ENCODE measurements at places on chromosomes 7 and 10.

DNA sequence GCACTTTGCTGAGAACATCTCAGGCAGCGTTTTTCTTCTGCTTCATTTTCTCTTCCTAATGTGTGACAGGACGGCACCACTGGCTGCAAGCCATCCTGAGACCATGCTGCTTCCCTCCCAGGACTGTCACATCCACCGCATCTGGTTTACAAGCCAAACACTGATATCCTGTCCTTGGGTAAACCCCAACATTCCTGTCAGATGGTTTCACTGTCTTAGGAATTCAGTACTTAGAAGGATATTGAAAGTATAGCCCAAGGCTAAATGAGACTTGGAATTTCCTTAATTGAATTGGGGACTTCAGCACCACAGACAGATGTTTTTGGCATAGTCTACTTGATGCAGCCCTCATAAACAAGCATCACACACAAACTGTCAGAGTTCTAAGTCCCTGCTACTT, 74.2 kb upstream of the PLXNA4 start:
- DNase-seq = no peak

- DNase-seq = no peak
These were observed 109.0 kb downstream of the TACC2 start for GRCh38 chr10:122097935-122098334.

DNA sequence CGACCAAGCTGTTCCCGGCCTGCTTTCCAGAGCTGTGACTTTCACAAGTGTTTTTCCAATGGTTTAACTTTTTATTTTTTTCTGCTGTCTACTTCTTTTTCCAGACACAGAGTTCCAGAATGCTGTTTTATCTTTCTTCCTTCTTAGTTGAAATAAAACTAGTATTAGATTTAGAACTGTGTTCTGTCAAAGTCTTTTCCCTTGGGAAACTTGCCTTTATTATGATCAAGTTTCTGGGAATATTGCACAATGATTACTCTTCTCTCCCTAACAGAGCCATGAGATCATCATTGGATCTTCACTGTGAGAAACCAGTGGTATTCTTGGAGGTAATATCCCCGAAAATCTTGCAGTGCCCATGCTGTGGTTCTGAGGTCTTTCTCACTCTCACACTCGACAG, 104.9 kb upstream of the KCND2 start:
- DNase-seq = no peak

DNA sequence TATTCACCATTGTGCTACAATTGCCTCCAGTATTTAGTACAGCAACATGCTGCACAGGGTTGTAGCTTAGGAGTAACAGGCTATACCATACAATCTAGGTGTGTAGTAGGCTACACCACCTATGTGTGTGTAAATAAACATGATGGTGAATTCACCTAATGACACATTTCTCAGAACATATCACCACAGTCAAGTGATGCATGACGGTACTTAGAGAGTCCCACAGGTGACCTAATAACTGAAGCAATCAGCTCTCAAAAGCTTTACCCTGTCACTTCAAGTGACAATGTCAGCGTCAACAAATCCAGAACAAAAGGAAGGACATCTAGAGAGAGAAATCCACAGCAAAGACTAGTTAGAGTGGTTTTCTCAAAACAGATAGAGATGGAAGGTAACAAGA, 38.8 kb downstream of the CCNJ start:
- no peak for DNase-seq

- peak; percentile 20 for DNase-seq
These were observed 157.6 kb downstream of the HERPUD2 start for GRCh38 chr7:35537067-35538023.

DNA sequence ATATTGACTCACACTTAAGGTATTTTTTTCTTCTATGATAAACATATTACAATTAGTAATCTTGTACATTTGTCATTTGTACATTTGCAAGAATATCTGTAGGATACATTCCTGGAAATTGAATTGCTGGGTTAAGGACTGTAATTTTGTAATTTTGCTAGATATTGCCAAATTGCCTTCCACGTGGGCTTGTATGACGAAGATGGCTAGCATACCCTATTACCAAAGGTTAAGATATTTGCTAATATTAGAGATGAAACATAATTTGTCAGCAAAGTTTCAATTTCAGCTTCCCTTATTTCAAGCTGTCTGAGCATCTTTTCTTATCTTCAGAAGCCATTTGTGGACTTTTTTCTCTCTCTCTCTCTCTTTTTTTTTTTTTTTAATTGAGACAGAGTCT, 1.0 kb upstream of the LYZL2 start:
- DNase-seq = no peak

DNA sequence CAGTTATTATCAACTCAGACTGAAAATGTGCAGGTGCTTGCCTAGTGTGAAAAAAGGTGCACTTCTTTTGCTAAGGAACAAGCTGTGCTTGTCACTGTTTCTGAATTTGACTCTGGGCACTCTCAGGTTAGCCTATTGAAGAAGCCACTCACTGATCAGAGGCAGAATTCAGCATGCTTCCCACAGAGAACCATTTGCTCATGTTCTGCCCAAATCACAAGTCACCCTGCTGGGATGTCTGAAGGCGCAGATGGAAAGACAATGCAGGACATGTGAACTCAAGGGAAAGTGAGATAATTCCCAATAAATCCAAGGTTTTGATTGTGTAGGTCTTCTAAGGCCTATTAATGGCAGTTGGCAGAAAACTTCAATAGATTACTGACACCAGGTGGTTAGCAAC, 47.8 kb upstream of the CSTF2T start:
- DNase-seq = no peak

- DNase-seq = no peak
These were observed 46.1 kb downstream of the COL28A1 start for GRCh38 chr7:7489546-7489945.

GRCh38 chr7:130387628-130388403, 7.5 kb downstream of the CPA1 start:
- no peak for DNase-seq

GRCh38 chr10:24603333-24603732, 120.4 kb downstream of the ARHGAP21 start:
- DNase-seq = no peak

DNA sequence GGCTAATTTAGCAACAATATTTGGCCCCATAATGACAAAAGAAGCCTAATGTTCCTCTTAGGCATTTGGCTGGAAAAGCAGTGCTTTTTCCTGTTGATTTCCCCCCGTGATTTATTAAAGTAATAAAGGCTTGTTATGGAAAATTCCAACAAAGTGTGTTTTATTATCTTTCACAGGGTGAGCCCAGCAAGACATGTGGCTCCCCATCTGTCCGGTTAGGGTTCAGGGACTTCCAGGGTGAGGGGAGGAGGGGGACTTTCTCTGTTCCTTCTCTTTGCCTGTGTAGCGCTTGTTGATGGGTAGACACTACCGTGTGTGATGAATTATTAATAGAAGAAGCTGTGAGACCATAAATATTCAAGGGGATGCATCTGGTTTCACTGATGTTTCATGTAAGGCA, 39.0 kb downstream of the HTR5A start:
- DNase-seq = no peak

GRCh38 chr10:86261941-86262687, 104.5 kb downstream of the GRID1 start:
- no peak for DNase-seq

GRCh38 chr10:32445036-32445435, 904 bp upstream of the CCDC7 start:
- DNase-seq = no peak

- no peak for DNase-seq
These were observed 37.8 kb upstream of the FXYD4 start for GRCh38 chr10:43333653-43334052.

GRCh38 chr7:138890499-138891445, 90.4 kb downstream of the KIAA1549 start:
- no peak for DNase-seq

- no peak for DNase-seq
These were observed 84.7 kb upstream of the DKK1 start for GRCh38 chr10:52229291-52229931.

DNA sequence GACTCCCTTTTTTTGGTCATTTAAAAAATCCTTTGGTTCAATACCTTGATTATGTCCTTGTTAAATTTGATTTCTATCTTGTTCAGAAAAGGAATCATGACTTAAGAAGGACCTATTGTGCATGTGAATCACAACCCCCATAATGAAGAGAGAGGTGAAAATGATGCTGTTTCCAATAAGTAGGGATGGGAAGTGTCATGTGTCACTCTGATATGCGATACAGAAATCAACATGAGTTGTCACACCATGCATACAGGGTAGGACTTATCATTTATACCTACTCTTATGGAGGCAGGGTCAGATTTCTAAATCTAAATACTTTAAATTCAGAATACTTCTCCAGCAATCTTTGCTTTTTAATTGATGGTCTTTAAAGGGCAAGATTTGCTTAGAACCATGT, 19.4 kb upstream of the DLX6 start:
- DNase-seq = no peak

DNA sequence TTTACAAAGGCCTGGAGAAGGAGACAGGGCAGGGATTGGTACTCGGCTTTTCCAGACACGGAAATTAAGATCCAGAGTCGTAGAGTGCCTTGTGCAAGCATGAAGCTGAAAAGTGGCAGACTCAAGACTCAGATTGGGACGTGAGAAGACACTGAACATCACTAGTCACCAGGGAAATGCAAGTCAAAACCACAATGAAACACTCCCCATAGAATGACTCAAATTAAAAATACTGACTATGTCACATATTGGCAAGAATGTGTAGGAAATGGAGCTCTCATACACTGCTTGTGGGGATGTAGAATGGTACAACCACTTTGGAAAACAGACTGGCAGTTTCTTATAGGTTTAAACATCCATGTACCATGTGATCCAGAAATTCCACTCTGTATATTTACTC, 472.0 kb downstream of the RPS24 start:
- no peak for DNase-seq

DNA sequence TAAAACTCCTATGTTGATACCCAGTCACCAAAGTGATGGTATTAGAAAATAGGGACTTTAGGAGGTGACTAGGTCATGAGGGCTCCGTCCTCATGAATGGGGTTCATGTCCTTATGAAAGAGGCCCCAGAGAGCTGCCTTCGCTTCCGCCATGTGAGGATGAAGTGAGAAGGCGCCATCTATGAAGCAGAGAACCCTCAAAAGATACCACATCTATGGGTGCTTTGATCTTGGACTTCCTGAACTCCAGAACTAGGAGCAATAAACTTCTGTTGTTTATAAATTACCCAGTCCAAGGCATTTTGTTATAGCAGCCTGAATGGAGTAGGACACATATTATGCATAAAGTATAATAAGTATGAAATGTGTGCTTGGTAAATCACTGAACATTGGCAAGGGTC, 8.1 kb upstream of the PDSS1 start:
- DNase-seq = no peak

- DNase-seq = no peak
These were observed 14.4 kb downstream of the CDC14C start for GRCh38 chr7:48938539-48939295.

DNA sequence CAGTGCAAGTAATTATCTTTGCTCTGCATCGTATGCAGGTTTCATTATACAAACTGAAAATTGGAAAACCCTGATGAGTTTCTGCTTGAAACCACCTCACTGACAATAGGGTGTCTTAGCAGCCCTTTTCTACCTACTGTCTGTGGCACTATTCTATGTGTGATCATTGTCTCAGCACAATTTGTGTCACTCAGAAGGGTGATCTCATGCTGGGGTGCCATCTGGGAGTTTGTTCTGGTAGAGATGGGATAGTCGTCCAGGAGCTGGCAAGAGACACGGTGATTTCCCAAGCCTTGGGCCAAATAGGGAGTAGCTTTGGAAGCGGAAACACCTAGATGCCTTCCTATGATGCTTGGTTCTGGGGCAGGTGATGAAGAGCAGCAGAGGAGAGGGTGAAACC, 186.3 kb downstream of the FRMD4A start:
- peak; percentile 65 for DNase-seq

DNA sequence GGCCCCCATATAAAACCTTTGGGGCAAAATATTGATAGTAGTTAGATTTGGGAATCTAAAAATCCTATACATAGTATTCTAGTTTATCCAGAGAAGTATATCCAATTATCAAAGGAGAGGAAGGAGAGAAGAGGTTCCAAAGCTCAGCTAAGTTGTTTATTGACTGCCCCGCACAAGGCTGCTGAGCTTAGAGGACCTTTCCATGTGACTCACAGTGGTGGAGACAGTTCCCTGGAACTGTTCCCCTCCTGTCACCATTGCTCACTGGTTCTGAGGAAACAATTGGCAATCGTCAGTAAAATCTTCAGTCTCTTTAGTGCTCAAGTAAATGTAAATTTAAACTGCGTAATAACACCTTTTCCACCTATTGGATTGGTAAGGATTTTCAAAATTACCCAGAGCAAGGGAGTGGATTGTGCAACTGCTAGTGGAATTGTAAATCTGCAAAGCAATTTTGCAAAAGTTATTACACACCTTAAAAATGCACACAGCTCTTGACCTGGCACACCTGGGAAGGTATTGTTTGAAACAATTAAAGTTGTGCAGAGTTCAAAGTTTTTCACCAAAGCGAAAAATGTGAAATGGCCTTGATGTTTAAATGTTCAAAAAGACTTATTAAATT, 63.1 kb downstream of the EEPD1 start:
- DNase-seq = no peak

- DNase-seq = no peak
These were observed 91.7 kb upstream of the IL6 start for GRCh38 chr7:22635349-22635748.

- DNase-seq = no peak
These were observed 1.1 kb upstream of the HBP1 start for GRCh38 chr7:107167483-107168232.

DNA sequence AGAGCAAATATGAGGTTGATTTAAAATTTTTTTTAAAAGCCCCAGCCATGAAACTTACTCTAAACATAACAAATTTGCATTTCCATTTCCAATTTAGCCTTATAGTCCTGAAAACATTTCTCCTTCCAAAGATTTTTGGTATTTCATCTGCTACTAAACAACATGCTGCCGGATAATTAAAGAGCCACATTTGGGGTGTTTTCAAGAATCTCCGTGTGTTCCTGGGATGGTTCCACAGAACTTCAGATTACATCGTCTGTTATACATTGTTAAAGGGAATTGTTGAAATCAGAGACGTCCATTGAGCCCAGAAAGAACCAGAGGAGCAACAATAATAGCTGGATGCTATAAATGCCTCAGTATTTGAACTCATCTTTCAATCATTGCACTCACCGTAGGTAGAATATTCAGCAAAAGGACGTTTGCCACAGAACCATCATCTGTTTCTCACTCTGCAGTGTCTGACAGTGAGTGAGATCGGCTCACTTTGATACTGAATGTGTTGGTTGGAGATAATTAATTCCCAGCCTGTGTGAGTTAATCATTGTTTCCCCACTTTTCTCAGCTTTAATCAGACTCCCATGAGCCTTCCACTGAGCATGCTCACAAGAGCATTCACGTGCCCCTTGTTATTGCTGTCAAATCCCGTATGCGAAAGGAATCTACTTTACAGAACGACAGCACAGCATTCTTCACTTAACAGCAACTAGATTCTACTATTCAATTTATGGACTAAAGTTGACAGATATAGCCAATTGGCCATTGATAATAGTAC, 128.4 kb upstream of the PALS2 start:
- DNase-seq = no peak

Data from cerebellar nuclear complex (tissue), 1 donor.